ENCODE measurements at places on chromosomes 16 and 17.

GRCh38 chr17:50274142-50274896 lies at the start of gene TMEM92:
Gene TMEM92, plus strand, starts transcription at chr17:50274466. Its CDS starts 36 bp downstream, at chr17:50274502.
- DNase-seq: no peak

DNA sequence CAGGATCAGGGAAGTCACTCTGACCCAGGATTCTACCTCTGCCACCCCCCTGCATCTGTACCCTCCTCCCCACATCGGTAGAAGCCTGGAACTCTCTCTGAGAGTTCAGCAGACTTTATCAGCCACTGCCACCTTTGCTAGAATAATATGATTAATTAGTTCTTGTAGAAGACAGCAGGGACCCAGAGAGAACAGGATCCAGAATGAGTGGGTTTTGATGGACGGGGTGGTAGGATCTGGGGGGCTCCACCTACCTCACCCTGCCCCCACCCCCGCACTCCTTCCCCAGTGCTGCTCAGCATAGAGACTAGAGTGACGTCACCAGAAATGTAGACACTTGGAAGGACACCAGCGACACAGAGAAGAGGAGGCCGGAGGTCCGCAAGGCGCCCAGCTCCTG lies 33.5 kb downstream of the ABCC6 start:
- no peak for DNase-seq

- DNase-seq: no peak
These were observed 61.0 kb downstream of the TNRC6C start for GRCh38 chr17:78019367-78019975.

- DNase-seq: no peak
These were observed 9.9 kb downstream of the PCTP start for GRCh38 chr17:55760643-55761355.

DNA sequence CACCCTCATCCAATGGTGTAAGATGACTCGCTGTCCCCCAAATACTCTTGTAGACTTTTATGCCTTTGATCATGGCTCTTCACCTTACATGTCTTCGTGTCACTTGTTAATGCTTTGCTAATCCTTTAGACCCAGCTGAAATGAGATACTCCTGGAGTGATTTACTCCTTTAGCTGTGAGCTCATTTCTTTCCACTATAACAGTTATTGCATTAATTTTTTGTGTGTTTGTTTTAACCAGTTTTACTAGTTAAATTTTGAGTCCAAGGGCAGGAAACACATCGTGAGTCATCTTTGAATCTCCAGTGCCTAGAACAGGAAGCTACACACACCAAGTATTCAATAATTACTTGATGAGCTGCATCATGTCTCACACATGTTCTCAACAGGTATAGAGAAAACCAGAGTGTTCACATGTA lies 6.5 kb upstream of the CTCF start:
- no peak for DNase-seq
